ENCODE measurements at places on chromosomes 7 and 10.

- peak; percentile 28 for DNase-seq
Observed at GRCh38 chr10:96511044-96511945, 2.4 kb downstream of the TLL2 start.

- DNase-seq, result no peak
Observed at GRCh38 chr10:89653410-89653869, 8.4 kb upstream of the PANK1 start.

- no peak for DNase-seq
Observed at GRCh38 chr7:143356414-143357050, 6.0 kb downstream of the FAM131B start.

GRCh38 chr7:132091706-132092105, 484.6 kb downstream of the PLXNA4 start:
- no peak for DNase-seq

DNA sequence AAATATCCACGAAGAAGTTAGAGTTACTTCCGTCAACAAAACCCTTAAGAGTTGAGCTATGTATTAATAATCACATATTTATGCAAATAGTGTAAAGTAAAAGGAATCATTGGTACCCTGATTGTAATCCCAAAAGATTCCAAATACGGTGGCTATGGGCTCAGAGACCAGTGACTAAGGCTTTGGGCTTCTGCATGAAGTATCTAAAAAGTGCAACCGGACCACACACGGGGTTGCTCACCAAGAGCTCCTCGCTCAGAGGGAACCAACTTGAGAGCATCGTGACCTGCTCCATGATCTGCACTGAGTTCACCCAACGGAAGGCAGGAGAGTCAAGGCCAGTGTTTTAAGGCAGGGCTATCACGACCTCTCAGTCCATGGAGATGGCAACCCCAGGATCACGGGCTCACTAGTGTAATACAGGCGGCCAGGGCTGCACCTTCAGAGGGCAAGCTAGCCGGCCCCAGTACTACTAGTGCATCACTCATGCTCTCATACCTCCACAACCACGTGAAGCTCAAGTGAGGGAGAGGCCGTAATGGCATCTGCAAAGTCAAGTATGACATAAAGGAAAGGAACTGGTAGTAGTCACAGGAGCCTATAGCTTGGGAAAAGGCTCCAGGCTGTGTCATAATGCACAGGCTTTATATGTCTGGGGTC, 77.1 kb upstream of the CAMK2B start:
- DNase-seq, result no peak

- no peak for DNase-seq
Observed at GRCh38 chr10:89241026-89241425, 10.5 kb downstream of the LIPA start.

GRCh38 chr10:11612021-11613001, 861 bp upstream of the USP6NL start:
- DNase-seq, result peak; percentile 35

GRCh38 chr7:157500171-157500960, 163.6 kb downstream of the DNAJB6 start:
- no peak for DNase-seq

GRCh38 chr10:115093776-115094408, 727 bp downstream of the ATRNL1 start:
- DNase-seq, result no peak

DNA sequence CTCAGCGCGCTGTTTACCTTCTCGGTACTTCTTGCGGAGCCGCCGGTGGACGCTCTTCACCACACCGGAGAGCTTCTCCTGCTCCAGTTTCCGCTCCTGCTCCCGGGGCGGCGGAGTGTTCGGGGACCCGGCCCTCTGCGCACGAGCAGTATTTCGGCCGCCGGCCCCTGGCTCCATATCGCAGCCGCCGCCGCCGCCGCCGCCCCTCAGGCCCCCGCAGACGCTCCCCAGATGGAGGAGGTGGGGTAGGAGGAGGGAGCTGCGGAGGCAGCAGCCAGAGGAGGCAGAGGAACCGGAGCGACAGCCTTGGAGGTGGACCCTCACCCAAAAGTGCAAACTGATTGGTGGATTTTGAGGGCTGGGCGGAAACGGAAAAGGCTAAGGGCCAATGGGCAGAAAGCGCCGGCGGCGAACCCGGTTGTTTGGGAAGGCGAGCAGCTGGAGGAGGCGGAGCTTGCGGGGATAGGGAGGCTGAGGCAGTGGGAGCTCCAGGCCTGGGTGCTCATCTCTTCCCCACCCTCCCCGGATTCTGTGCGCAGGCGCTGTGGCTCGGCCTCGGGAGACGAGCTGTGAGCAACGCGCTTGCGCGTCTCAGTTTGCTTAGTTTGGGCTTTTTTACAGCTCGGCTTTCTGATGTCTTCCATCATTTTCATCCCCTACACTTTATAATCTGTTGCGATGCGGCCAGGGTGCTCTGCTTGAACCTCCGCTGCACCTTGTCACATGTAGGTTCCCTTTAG, 146.9 kb downstream of the GPR85 start:
- peak; percentile 99 for DNase-seq

DNA sequence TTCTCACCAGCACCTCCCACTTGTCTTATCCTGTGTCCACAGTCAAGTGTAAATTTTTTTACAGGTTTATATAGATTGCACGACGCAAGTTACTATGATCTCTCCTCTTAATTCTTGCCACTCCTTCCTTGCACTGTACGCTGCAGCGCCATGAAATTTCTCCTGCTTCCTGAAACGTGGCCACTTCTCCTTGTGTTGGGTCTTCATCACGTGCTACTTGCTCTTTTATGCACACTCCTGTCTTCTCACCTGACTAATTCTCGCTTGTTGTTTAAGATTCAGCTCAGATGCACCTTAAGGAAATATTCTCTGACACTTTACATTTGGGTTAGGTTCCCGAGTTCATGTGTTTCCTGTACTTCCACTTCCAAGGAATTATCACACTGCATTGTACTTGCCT, 76.5 kb upstream of the ODAD2 start:
- no peak for DNase-seq

GRCh38 chr7:41459183-41459582, 243.7 kb downstream of the INHBA start:
- peak; percentile 45 for DNase-seq

DNA sequence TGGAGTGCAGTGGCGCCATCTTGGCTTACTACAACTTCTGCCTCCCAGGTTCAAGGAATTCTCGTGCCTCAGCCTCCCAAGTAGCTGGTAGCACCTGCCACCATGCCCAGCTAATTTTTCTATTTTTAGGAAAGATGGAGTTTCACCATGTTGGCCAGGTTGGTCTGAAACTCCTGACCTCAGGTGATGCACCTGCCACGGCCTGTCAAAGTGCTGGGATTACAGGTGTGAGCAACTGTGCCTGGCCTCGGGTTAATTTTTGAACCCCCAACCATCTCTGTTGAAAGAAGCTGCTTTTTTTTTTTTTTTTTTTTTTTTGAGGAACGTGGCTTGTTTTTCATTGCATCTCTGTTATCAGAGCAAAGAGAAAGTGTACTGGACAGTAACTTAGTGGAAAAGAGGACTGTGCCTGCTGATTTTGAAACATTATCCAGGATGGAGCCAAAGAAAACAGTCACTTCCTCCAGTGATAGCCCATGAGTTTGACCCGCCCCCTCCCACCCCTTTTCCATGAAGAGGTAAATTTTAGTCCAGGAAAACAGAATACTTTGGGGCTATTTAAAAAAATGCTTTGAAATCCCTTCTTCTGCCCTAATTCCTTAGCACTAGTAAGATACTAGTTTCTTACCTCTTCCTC, 38.3 kb downstream of the WBP1L start:
- DNase-seq, result no peak

DNA sequence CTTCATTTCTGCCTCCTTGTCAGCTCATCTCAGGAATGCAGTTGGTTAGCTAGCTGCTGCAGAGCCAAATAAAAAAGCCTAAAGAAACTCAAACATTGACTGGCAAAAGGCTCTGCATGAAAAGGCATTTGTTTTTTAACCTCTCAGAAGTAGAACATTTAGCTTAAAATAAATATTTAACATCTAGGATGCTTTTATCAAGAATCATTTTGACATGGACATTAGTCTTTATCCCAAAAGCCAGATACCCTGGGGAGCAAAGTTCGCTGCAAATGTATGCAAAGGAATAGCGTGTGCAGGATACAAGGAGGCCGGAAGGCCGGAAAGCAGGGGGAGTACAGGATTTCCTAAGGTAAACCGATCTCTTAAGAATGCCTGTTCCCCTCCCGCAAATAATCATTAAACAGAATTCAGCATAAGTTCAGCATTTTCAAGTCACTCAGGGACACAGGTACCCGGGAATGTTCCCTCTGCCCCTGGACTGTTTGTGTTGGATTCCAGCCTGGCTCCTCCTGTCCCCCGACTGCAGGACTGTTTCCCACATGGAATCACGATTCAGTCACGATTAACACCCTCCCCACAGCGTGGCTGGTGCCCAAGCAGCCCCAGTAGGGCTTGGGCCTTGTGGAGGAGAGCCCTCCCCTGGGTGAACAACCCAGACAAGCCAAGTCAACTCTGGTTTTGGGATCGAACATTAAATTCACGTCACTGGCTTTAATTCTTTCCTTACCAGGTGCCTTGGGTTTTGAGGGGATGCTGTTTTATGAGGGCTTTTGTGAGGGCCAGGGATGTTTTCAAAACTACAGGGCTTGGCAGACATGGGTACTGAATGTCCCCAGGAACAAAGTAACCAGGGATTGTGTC, 97.8 kb downstream of the HIPK2 start:
- no peak for DNase-seq

DNA sequence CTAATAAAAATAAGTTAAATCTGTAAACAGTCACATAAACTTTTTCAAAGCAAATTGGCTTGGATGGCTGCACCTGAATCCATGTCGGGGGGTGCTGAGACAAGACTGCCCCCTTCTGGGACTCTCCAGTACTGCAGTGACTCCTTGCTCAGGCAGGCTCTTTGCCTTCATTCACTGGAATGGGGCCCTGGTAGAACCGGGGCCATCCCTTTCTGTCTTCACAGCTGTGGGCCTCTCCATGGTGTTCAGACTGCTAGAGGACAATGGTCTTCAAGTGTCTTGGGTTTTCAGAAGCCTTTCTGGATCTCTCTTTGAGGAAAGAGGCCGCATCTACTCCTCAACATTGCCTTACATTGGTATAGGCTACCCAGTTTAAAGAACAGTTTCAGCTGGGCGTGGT, 16.1 kb upstream of the IMPDH1 start:
- peak; percentile 83 for DNase-seq

DNA sequence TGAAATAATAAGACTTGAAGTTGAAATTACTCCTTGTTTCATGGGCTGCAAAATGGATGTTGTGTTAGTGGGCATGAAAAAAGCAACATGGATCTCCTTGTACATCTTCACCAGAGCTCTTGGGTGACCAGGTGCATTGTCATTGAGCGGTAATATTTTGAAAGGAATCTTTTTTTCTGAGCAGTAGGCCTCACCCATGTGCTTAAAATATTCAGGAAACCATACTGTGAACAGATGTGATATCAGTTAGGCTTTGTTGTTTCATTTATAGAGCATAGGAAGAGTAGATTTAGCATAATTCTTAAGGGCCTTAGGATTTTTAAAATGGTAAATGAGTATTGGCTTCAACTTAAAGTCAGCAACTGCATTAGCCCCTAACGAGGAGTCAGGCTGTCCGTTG, 15.3 kb downstream of the STAG3 start:
- DNase-seq, result no peak

- DNase-seq, result no peak
Observed at GRCh38 chr10:77919713-77920108, 6.8 kb downstream of the DLG5 start.

DNA sequence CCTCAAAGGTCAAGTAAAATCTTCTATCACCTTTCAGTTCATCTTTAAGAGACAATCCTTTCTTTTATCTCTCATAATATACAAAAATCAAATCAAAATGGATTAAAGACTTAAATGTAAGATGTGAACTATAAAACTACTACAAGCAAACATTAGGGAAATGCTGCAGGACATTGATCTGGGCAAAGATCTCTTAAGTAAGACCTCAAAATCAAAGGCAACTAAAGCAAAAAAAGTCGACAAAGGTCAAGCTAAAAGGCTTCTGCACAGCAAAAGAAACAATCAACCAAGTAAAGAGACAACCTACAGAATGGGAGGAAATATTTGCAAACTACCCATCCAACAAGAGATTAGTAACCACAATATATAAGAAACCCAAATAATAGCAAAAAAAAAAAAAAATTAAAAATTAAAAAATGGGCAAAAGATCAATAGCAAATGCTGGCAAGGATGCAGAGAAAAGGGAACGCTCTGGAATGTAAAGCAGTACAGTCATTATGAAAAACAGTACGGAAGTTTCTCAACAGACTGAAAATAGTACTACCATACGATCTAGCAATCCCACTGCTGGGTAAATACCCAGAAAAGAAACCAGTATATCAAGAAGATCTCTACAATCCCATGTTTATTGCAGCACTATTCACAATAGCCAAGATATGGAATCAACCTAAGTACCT, 41.7 kb downstream of the TNPO3 start:
- peak; percentile 42 for DNase-seq

DNA sequence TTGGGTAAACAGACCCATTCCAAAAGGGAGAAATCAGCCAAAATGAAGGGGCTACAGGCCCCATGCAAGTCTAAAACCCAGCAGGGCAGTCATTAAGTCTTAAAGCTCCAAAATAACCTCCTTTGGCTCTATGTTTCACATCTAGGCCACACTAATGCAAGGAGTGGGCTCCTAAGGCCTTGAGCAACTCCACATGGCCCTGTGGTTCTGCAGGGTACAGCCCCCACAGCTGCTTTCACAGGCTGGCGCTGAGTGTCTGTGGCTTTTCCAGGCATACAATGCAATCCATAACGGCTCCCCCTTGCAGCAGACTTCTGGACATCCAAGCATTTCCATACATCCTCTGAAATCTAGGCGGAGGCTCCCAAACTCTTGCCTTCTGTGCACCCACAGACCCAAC, 9.0 kb downstream of the TMEM243 start:
- DNase-seq, result no peak

GRCh38 chr7:155870334-155871180, 58.3 kb upstream of the SHH start:
- DNase-seq, result no peak

DNA sequence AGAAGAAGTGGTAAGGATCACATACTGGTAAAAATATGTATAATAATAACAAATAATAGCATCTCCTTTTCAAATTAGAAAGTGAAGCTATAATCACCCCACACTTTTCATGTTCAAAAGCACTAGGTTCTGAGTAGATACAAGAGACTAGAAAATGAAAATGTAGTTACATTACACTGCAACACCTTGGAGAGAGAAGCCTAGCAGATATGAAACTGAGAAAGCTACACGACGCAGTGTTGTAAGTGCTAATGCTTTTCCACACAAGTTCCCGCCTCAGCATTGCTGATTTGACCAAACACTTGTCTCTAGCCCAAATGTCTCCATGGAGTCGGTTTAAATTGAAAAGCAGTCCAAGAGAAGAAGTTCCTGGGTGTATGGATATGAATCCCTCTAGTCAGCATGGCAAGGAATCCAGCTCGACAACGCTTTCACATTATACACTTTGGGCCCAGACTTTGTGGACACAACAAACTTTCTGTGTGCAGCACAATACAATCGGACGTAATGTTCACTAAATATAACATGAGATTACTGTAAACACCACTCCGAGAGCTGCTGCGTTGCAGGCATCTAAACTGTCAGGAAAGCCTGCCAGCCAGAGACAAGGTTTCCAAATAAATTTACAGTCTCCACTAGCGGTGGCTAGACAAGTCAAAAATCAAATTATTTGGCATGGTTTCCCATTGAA, 1.7 kb downstream of the PDE1C start:
- no peak for DNase-seq
